Psoas muscle (tissue), 8 donors: ENCODE measurements at places on chromosomes 12 and 14. TPM values are rescaled to one million over a fixed set of nuclear protein-coding genes. Genes with fewer than 3 reads are reported as not detected.

- H3K4me1 ChIP-seq: peaks cover 21% of the 10 kb centered on the region
- no peak overlapping the region for H3K27ac ChIP-seq
- no peak overlapping the region for H3K4me3 ChIP-seq
- DNase-seq: no peak
Measured at GRCh38 chr12:54261815-54262402, 18.0 kb downstream of the CBX5 start.

Gene NTN4
- total RNA-seq: 6.7 TPM

DNA sequence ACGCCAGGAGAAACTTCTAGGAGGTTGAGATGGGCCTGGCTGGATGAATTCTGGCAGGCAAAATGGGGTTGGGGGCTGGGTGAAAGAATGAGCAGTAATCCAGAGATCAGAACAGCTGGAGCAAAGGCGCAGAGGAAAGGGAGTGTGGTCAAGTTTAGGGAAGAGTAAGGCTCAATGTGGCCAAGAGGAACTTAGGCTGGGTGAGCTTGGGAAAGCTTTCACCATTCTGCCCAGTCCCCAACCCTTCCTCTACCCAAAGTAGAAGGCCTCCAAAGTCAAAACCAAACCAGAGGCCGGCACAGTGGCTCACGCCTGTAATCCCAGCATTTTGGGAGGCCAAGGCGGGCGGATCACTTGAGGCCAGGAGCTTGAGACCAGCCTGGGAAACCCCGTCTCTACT, 10.2 kb upstream of the RABGGTA start:
- DNase-seq: no peak
- no peaks in the 10 kb centered on the region for H3K27me3 ChIP-seq
- no peaks in the 10 kb centered on the region for H3K4me1 ChIP-seq
- no peaks in the 10 kb centered on the region for H3K36me3 ChIP-seq
- no peak overlapping the region for H3K27ac ChIP-seq

DNA sequence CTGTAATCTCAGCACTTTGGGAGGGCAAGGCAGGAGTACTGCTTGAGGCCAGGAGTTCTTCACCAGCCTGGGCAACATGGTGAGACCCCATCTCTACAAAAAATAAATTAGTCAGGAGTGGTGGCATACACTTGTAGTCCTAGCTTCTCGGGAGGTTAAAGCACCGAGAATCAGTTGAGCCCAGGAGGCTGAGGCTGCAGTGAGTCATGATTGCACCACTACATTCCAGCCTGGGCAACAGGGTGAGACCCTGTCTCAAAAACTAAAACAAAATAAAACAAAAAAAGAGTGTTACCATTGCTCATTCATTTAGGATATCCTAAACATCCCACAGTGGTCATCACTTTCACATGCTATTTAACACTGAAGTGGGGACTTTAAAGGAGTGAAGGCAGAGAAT, 7.8 kb downstream of the NEK9 start:
- DNase-seq: no peak
- no peak overlapping the region for H3K27ac ChIP-seq
- peaks cover 88% of the 10 kb centered on the region for H3K36me3 ChIP-seq
- no peaks in the 10 kb centered on the region for H3K27me3 ChIP-seq
- no peak overlapping the region for H3K4me3 ChIP-seq
- peaks cover 6% of the 10 kb centered on the region for H3K4me1 ChIP-seq

Gene RNASE3
- not detected for total RNA-seq

GRCh38 chr14:93036652-93037345, 78.9 kb downstream of the ITPK1 start:
- H3K27ac ChIP-seq: no peak overlapping the region
- H3K36me3 ChIP-seq: no peaks in the 10 kb centered on the region
- H3K27me3 ChIP-seq: no peaks in the 10 kb centered on the region

DNA sequence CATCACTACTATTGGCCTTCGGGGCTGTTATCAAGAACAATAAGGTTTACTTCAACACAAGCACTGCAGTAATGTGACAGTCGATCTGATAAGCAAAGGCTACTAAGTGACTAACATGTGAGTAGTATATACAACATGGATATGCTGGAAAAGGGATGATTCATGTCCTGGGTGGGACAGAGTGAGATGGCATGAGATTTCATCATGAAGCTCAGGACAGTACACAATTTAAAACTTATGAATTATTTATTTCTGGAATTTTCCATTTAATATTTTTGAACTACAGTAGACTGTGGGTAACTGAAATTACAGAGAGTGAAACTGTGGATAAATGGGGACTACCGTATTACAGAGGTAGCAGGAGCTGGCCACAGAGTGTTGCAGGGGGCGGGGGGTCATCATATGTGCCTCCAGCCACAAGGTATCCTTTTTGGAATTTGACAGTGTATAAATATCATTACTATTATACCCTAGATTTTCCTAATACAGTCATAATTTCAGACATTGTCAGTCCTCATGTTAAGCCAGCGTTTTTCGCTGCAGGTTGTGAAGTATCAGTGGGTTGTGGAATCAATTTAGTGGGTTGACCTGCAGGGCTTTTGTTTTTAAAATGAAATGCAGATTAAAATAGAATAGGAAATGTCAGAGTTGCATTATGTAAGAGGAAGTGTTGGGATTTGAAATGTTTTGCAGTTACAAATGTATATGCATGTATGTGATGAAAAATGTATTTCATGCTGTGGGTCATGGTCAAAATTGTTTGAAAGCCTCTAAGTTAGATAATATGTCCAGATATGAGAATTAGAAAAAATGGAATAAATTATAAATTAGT, 148.0 kb upstream of the NUDT4 start:
- no peak for DNase-seq
- H3K4me1 ChIP-seq: peaks cover 7% of the 10 kb centered on the region
- H3K27ac ChIP-seq: no peak overlapping the region
- H3K36me3 ChIP-seq: no peaks in the 10 kb centered on the region

DNA sequence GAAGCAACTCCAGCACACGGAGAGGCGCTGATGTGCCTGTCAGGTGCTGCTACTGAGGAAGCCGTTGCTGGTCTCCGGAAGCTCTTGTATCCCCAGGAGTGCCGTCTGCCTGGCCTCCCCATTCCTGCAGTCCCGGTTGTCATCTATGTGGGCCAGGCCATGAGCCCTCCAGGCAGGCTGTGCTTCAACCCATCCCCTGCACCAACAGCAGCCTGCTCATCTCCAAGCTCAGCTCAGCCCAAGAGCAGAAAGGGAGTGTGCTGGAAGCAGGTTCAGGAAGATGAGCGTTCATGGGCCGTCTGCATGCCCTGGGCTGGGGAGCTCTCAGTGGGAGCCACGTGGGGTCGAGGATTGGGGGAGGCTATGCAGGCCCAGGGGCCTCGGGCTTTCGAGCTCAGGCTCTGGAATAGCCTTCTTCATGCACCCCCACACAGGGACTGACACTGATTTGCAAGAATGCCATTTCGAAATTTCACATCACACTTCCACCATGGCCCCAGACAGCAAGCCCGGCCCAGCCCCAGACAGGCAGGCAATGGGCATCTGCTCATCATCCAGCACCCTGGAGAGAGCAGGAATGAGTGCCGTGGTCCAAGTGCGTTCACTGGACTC, 164.5 kb downstream of the KIF26A start:
- H3K27me3 ChIP-seq: no peaks in the 10 kb centered on the region
- H3K27ac ChIP-seq: no peak overlapping the region
- no peaks in the 10 kb centered on the region for H3K36me3 ChIP-seq
- no peak for DNase-seq
- H3K4me3 ChIP-seq: no peak overlapping the region
